Thoracic aorta (tissue), 2 donors: ENCODE measurements at places on chromosomes 1 and 21.

GRCh38 chr1:114485286-114485685, 25.7 kb downstream of the TRIM33 start:
- no peaks in the 10 kb centered on the region for H3K27me3 ChIP-seq
- no peaks in the 10 kb centered on the region for H3K4me1 ChIP-seq
- H3K4me3 ChIP-seq = no peak overlapping the region
- no peak for DNase-seq

GRCh38 chr1:110706621-110707020, 31.9 kb upstream of the KCNA3 start:
- no peaks in the 10 kb centered on the region for H3K36me3 ChIP-seq
- H3K27me3 ChIP-seq = no peaks in the 10 kb centered on the region
- DNase-seq = no peak
- no peak overlapping the region for H3K4me3 ChIP-seq
- H3K4me1 ChIP-seq = no peaks in the 10 kb centered on the region
- no peak overlapping the region for H3K27ac ChIP-seq

DNA sequence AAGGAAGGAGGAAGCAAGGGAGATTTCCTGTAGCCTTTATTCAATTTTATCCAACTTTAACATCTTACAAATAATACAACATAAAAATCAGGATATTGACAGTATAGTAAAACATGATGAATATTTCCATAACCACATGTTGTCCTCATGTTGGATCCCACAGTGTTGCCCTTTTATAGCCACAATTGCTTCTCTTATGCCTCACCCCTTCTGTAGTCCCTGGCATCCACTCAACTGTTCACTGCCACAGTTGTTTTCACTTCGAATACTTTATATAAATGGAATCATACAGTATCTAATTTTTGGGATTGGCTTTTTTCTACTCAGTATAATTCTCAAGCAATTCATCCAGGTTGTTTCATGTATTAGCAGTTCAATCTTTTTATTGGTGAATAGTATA, 44.8 kb downstream of the SRSF11 start:
- no peaks in the 10 kb centered on the region for H3K27me3 ChIP-seq
- no peaks in the 10 kb centered on the region for H3K4me1 ChIP-seq
- H3K27ac ChIP-seq = no peak overlapping the region
- no peak for DNase-seq
- peaks cover 11% of the 10 kb centered on the region for H3K36me3 ChIP-seq
- H3K4me3 ChIP-seq = no peak overlapping the region

- H3K27ac ChIP-seq = no peak overlapping the region
- H3K36me3 ChIP-seq = no peaks in the 10 kb centered on the region
- no peak for DNase-seq
- H3K4me1 ChIP-seq = peaks cover 6% of the 10 kb centered on the region
- no peak overlapping the region for H3K4me3 ChIP-seq
- no peaks in the 10 kb centered on the region for H3K27me3 ChIP-seq
Measured at GRCh38 chr1:147545133-147545532, 3.8 kb downstream of the BCL9 start.

DNA sequence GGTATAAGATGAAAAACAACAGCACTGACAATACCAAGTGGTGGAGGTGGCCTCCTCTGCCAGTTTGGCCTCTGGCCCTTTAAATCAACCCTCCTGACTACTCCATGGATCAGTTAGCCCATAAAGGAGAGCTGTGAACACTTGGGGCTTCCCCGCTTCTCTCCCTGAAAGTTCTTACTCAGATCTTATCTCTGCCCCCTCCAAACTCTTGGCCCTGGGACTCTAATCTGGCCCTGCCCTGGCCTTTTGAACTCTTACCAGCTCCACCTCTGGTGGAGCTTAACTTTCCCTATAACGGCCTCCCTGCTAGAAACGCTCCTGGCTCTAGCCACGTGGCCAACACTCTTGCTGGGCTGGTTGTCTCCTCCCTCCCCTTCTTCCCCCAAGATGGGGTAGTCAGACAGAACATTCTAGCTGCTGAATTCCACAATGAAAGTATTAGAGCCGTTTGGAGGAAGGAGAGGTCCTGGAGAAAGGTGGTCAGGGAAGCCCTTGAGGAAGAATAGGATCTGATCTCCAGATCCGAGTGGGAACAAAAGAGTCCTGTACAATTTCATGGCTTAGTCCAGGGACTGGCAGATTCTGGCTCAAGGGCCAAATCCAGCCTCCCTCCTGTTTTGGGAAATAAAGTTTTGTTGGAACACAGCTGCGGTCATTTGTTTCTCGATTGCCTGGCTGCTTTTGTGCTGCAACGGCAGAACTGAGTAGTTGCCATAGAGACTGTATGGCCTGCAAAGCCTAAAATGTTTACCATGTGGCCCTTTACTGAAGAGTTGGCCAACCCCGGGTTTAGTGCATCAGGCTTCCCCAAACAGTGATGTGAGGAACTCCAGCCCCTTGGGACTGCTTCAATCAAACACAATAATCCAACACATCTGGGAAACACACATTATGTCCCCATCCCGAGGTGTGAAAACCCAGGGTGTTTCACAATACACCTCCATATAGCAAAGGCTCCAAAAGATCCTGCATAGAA, 9.5 kb upstream of the PIGR start:
- H3K4me1 ChIP-seq = no peaks in the 10 kb centered on the region
- H3K4me3 ChIP-seq = no peak overlapping the region
- no peak overlapping the region for H3K27ac ChIP-seq

- no peak for DNase-seq
- peaks cover 43% of the 10 kb centered on the region for H3K4me1 ChIP-seq
- peak overlapping the region; percentile 88 for H3K27ac ChIP-seq
- H3K4me3 ChIP-seq = peak overlapping the region; percentile 85
- H3K36me3 ChIP-seq = no peaks in the 10 kb centered on the region
Measured at GRCh38 chr1:151993084-151993733, 450 bp downstream of the S100A10 start.

DNA sequence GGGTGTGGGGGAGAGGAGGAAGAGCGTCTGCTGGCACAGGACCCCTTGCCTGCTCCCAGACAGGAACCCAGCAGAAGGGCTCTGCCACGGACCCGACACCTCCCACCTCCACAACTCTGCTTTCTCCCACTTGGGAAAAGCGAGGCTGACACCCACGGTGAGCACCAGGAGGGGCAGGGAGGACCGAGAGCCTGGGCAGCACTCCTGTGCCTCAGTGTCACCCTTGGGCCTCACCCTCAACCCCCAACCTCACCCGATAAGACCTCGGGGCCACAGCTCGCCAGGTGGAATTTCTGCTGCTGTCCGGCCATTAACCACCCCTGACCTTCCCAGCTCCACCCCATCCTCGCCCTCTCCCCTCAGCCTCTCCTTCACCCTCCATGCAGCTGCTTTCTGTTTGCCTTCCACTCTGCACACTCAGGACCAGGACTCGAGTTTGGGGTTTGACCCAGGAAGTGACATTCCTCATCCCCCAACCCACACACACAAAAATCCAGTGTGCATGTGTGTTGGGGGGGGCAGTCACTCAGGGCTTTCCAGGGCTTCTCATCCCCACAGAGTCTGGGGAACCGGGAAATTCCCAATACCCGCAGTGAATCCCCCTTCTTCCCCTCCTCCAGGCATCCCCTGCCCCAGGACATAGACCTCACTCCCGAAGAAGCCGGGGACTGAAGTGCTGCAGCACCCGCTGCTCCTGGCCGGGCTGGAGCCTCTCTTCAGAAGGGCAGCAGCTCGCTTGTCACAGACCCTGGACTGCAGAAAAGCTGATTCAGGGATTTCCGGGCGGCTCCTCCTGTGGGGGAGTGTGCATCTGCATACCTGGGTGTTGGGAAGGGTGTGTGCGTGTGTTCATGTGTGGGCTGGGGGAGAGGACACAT, 65.8 kb downstream of the SYT2 start:
- no peak for DNase-seq
- no peak overlapping the region for H3K27ac ChIP-seq
- peak overlapping the region; percentile 74 for H3K4me3 ChIP-seq
- H3K36me3 ChIP-seq = no peaks in the 10 kb centered on the region

GRCh38 chr21:42103843-42104242, 32.7 kb downstream of the UMODL1 start:
- no peaks in the 10 kb centered on the region for H3K36me3 ChIP-seq
- H3K4me1 ChIP-seq = no peaks in the 10 kb centered on the region
- no peak overlapping the region for H3K4me3 ChIP-seq
- H3K27me3 ChIP-seq = no peaks in the 10 kb centered on the region
- no peak for DNase-seq

DNA sequence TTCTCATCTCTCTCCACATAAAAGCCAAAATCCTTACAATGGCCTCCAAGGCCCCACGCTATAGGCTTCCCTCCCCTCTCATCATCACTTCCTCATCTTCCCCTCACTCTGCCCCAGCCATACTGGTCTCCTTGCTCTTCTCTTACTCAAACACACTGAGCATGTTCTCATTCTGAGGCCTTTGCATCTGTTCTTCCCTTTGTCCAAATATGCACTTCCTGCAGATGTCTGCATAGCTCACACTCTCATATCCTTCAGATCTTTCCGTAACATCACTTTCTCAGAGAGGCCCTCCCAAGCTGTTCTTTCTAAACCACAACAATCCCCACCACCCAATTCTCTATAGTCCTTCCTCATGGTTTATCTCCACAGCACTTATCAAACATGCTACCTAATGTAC, 284.1 kb downstream of the HHIPL2 start:
- H3K36me3 ChIP-seq = no peaks in the 10 kb centered on the region
- DNase-seq = no peak

GRCh38 chr1:154425172-154425571, 20.0 kb downstream of the IL6R start:
- no peak for DNase-seq
- H3K4me1 ChIP-seq = peaks cover 42% of the 10 kb centered on the region
- H3K36me3 ChIP-seq = no peaks in the 10 kb centered on the region
- no peak overlapping the region for H3K27ac ChIP-seq

- H3K4me1 ChIP-seq = no peaks in the 10 kb centered on the region
- no peak overlapping the region for H3K27ac ChIP-seq
- H3K4me3 ChIP-seq = no peak overlapping the region
- H3K27me3 ChIP-seq = no peaks in the 10 kb centered on the region
- H3K36me3 ChIP-seq = no peaks in the 10 kb centered on the region
- DNase-seq = no peak
Measured at GRCh38 chr21:21973806-21974205, 975.6 kb downstream of the NCAM2 start.

DNA sequence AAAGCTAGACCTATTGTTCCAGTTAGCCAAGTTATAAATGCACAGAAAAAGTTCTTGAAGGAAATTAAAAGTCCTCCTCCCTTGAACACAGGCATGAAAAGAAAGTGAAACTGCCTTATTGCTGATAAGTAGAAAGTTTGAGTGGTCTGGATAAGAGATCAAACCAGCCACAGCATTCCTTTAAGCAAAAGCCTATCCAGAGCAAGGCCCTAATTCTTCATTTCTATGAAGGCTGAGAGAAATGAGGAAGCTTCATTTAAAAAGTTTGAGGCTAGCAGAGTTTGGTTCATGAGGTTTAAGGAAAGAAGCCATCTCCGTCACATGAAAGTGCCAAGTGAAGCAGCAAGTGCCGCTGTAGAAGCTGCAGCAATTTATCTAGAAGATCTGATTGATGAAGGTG, 2.7 kb upstream of the SSX2IP start:
- H3K27ac ChIP-seq = no peak overlapping the region
- peaks cover 36% of the 10 kb centered on the region for H3K4me1 ChIP-seq
- H3K27me3 ChIP-seq = no peaks in the 10 kb centered on the region
- DNase-seq = no peak

DNA sequence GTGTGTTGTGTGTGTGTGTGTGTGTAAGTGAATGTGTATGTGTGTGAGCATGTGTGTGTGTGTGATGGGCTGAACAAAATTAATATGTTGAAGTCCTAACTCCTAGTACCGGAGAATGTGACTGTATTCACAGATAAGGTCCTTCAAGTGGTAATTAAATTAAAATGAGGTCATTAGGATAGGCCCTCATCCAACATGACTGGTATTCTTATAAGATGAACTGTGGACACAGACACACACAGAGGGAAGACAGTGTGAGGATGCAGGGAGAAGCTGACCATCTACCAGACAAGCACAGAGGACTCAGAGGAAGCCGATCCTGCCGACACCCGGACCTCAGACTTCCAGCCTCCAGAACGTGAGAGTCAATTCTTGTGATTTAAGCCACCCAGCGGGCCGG, 91.2 kb upstream of the PGBD5 start:
- H3K4me3 ChIP-seq = no peak overlapping the region
- H3K4me1 ChIP-seq = no peaks in the 10 kb centered on the region
- DNase-seq = no peak
- no peaks in the 10 kb centered on the region for H3K36me3 ChIP-seq

- H3K27ac ChIP-seq = no peak overlapping the region
- no peak overlapping the region for H3K4me3 ChIP-seq
- no peak for DNase-seq
- H3K36me3 ChIP-seq = no peaks in the 10 kb centered on the region
Measured at GRCh38 chr1:10187026-10187334, 23.4 kb upstream of the KIF1B start.

DNA sequence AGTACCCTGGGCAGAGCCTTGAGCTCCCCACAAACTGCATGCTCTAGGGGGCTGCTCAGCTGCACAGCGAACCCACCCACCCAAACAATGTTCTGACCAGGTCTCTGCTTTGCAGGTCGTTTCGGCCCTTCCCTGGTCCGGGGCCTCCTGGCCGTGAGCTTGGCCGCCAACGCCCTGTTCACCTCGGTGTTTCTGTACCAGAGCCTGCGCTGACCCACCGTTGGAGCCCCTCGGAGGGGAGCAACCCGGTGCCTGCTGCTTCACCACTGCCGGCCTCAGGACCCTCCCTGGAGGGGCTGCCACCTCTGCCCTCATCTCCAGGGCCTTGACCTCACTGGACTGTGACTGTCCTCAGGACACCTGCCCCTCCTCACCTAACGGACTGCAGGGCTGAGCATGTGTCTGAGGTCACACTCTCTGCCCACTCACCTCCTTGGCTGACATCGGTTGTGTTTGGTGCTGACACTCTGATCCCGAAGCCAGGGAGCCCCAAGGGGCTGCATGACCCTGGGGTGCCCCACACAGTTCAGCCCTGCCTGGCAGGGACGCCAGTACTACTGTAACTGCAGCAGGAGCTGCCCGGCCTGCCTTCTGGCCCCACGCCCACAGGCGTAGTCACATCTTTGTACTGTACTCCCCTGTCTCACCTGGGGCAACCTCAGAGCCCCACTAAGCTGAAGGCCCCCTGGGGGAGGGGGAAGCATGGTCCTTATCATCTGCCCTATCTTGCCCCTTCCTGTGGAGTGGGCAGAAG, 24.3 kb downstream of the TMEM201 start:
- H3K27me3 ChIP-seq = no peaks in the 10 kb centered on the region
- no peak overlapping the region for H3K4me3 ChIP-seq
- H3K36me3 ChIP-seq = peaks cover 20% of the 10 kb centered on the region
- no peak overlapping the region for H3K27ac ChIP-seq
- DNase-seq = no peak

- H3K36me3 ChIP-seq = no peaks in the 10 kb centered on the region
- no peak overlapping the region for H3K27ac ChIP-seq
- H3K27me3 ChIP-seq = no peaks in the 10 kb centered on the region
- no peak overlapping the region for H3K4me3 ChIP-seq
- DNase-seq = no peak
Measured at GRCh38 chr21:33010931-33011330, 14.8 kb upstream of the OLIG2 start.

- H3K36me3 ChIP-seq = peaks cover 30% of the 10 kb centered on the region
- no peak overlapping the region for H3K4me3 ChIP-seq
- DNase-seq = no peak
- H3K4me1 ChIP-seq = peaks cover 9% of the 10 kb centered on the region
- H3K27ac ChIP-seq = peak overlapping the region; percentile 79
Measured at GRCh38 chr1:12580054-12580887, 37.7 kb downstream of the DHRS3 start.

GRCh38 chr1:44798481-44799365, 1.5 kb upstream of the PLK3 start:
- DNase-seq = no peak
- H3K36me3 ChIP-seq = peaks cover 12% of the 10 kb centered on the region
- H3K27me3 ChIP-seq = no peaks in the 10 kb centered on the region
